Prostate gland (tissue), 2 donors: ENCODE measurements at places on chromosomes 16 and 17. TPM values are rescaled to one million over a fixed set of nuclear protein-coding genes. Genes with fewer than 3 reads are reported as not detected.

- peak; percentile 70 for DNase-seq
Measured at GRCh38 chr17:38464723-38465390, 36.6 kb downstream of the ARHGAP23 start.

DNA sequence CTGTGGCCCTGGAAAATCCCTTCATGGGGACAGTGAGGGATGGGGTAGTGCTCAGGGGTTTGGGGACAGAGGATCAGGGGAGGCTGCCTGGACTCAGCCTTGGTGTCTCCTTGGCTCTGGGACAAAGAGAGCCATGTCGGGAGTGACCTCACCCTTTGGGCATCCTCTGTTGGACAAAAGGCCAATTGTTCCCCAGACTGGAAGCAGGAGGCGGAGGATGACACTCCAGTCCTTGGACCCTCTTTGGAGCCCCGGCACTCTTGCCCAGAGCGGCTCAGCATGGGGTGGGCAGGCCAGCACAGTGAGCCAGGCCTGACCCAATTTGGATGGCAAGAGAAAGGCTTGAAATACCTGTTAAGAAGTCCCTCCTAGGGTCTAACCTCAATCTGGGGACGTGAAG is 39.4 kb upstream of the PHB1 start:
- no peak for DNase-seq

DNA sequence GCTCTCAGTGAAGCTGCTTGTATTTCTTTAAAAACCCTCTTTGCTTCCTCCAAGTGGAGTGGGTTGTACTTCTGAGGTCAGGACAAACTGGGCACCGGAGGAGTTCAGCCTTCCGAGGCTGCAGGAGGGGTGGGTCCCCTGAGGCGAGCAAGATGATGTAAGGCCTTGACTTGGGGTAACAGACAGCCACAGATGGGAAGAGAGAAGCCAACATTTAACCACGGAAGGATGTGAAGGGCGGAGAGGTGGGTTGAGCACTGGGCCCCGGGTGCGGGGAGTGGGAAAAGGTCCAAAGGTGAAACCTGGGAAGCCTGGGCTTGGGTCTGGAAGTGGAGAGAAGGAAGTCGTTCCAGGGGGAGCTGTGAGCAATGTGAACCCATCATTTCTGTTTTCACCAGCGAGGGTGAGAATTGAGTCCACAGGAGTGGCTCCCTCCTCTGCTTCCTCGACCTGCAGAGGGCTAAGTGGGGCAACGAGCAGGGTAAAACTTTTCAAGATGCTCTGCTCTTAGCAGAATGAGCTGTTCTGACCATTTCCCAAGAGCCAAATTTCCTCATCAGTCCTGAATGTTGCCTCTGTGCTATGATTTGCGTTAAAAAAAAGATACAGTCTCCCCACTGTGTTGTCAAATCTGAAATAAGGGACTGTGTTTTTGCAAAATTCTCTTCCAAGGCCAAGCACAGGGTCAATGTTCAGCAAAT is 137.7 kb upstream of the CRHR1 start:
- no peak for DNase-seq

DNA sequence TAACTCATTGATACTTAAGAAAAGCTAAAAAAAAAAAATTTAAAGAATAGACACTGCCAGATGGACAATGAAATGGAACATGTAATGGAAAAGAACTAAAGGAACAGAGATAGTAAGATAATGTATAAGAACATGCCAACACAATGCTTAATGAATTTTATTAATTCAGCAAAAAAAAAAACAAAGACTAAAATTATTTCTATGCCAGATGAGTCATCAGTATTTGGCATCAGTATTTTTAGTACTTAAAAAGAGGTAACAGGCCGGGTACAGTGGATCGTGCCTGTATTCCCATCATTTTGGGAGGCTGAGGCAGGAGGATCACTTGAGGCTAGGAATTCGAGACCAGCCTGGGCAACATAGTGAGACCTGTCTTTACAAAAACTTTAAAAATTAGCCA is 168.5 kb downstream of the CYB561 start:
- no peak for DNase-seq

DNA sequence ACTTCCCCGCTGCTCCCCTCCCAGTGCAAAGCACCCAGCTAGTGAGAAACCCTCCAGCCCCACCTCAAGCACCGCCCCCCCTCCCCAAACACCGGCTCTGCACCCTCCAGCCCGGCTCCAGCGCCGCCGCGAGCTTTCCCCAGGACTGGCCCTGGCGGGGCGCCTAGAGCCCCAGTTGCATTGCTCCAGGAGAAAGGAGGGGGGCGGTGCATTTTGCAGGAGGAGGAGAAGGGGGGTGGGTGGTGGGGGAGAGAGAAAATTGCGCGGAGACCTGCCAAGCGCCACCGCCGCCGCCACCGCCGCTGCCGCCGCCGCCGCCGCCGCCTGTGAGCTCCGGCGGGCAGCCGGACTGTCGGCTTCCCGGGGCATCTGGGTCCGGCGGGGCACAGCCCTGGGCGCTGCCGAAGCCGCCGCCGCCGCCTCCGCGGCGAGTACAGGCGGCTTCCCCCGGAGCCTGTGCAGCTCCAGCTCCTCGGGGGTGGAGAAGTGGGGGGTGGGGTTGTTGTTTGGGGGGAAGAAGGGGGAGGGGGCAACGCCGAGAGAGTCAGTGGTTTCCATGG is 333 bp upstream of the NOG start:
- DNase-seq: peak; percentile 29

GRCh38 chr17:75965468-75965867 is 13.5 kb downstream of the ACOX1 start:
- DNase-seq: no peak

The ZP2 gene
- total RNA-seq: not detected

DNA sequence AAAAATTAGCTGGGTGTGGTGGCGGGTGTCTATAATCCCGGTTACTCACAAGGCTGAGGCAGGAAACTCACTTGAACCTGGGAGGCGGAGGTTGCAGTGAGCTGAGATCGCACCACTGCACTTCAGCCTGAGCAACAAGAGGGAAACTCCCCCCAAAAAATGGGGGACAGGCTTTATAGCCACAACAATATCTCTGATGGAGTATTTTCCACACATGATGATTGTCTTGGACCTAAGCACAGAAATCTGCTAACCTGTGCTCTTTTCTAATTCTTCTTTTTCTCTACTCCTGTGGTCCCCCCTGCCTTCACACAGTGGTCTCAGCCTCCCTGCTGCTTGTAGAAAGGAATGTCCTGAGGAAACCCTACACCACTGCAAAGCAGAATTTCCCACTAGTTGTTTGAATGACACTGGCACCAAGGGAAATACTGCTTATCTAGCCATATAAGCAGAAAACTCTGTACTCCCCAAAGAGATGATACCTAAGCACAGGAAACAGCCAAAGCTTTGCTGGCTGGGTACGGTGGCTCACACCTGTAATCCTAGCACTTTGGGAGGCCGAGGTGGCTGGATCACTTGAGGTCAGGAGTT is 117.6 kb downstream of the USP31 start:
- DNase-seq: no peak

GRCh38 chr17:39841134-39841683 is 22.9 kb downstream of the IKZF3 start:
- no peak for DNase-seq

DNA sequence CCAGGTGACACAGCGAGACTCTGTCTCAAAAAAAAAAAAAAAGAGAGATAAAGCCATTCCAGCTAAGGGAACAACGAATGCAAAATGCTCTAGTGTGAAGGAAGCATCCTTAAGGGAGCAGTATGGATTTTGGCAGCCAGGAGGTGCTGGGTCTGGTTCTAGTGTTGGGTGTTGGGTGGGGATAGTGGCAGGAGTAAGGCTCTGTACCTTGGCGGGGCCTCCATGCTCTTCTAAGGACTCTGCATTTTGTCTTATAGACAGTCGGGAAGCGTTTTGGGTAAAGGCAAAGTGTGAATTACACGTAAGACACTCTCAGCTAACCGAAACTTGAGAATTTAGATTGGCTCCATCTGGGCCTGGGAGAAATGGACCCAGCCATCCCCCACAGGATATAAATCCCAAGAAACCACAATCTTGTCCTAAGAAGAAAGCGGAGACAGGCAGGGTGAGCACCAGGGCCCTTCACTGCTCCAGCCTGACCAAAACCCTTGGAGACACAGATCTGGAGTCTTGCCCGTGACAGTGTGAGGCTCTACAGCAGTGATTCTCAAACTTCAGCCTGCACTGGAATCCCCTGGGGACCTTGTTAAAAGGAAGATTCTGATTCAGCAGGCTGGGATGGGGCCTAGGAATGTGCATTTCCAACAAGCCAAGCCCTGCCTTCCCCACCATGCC is 33.1 kb upstream of the PHB1 start:
- no peak for DNase-seq

GRCh38 chr16:1567988-1568387 is 34.5 kb downstream of the TMEM204 start:
- no peak for DNase-seq

- no peak for DNase-seq
Measured at GRCh38 chr16:179211-180092, 807 bp upstream of the HBQ1 start.

GRCh38 chr16:14310519-14310991 is 239.4 kb downstream of the MRTFB start:
- no peak for DNase-seq

DNA sequence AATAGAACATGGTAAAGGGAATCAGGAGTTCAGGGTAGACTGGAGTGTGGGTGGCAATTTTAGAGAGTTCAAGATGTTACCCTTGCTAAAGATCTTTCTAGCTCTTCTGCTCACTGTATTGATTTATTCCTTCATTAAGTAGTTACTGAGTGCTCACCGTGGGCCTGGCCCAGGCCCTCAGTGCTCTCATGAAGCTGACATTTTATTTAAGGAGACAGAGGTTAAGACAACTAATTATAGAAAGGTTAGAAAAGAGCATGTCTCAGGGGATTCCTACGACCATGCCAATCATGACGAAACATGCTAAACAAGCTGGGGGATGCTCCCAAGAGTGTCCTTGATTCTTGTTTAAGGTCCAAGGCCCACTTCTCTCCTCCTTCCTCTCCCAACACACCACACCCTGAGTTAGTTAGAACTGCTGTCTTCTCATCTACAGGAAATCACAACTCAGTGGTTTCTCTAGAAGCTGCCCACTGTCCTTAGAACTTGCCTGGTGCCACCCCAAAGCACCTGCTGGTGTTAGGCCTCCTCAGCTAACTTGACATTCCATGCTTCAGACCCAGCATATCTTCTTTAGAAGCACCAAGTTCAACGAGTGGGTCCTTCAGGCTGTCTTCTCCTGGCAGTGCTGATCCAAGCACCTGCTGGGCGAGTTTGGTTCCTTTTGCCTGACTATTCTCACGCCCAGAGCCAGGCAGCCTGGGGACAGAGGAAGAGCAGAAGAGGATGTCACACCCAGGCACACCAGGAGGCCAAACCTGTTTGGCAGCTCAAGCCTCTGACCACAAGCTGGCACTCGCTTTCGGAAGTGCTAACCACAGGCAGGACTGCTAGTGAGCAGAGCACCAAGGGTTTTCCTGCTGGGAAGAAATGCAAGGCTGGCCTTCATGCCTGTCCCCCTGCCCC is 79.0 kb downstream of the GAS7 start:
- DNase-seq: peak; percentile 95

- DNase-seq: no peak
Measured at GRCh38 chr17:48429638-48430586, at the start of gene SKAP1. Gene SKAP1, minus strand, starts transcription at chr17:48430214.

GRCh38 chr16:54952195-54952594 is 21.5 kb downstream of the IRX5 start:
- no peak for DNase-seq

DNA sequence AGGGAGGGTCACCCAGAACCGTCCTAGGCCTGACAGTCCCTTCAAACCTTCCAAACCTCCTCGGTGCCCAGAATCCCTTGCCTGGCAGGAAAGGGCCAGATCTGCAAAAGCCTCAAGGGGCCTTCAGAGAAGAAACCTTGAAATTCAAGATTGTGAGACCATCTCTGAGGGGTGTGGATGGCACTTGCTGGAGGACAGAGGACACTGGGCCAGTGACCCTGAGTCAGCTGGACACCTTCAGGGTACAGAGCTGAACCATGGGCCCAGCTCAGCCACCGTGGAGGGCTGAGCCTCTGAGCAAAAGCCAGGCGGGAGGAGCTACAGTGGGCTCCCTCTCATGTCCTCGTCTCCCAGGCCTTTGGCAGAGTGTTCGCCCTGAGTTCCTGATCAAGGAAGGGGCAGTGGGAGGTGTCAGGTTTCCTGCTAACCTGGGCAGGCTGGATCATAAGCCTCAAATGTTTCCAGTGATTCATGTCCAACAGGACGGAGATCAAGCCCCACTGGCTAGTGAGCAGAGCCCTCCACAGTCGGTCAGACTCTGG is 3.0 kb downstream of the PDILT start:
- no peak for DNase-seq

DNA sequence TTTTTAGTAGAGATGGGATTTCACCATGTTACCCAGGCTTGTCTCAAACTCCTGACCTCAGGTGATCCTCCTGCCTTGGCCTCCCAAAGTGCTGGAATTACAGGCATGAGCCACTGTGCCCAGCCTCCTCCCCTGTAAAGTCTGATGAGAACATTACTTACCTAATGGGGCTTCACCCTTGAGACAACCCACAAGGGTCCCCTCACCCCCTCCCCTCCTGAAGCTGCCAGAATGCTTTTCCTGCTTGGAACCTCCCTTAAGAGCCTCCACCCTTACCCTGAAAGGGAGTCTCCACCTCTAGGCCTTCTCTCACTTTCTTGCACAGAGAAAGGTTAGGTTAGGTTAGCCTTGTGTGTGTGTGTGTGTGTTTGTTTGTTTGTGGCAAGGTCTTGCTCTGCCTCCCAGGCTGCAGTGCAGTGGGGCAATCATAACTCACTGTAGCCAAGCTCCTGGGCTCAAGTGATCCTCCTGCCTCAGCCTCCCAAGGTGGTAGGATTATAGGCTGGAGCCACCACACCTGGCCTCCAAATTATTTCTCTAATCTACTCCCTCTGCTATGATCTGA is 8.9 kb downstream of the SLC5A11 start:
- DNase-seq: no peak

The GPR179 gene
- 0.14 TPM for total RNA-seq

DNA sequence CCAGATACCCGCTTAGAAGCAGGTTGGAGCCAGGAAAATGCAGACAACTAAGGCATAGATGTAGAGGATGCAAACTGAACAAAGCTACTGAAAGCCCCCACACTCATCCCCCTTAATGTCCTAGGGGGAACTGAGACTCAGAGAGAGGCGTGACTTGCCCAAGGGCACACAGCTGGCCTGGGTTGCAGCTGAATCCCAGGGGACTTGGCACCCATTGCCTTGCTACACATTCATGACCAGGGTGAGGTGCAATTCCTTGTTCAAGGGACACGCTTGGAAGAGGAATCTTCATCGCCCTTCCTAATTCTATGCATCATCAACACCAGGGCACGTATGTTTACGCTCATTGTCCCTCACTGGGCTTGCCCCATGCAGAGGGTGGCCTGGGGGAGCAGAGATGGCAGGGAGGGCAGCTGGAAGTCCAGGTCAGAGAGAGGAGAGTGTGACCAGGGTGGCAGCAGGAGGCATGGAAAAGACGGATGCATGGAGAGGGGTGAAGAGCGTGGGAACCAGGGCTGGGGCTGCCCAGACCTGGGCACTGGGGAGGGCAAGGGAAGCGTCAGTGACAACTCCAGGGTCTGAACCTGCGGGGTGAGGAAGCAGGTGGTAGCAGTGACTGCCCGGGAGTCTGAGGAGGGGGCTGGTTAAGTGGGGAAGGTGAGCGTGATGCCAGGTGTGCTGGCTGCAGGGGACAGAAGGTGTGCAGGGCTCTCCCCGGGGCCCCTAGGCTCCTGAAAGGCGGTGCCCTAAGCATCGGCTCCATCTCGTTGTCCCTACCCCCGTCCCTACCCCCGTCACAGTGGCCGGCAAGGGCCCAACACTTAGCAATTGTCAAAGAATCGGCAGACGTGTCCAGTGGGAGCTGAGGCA is 267.1 kb upstream of the TNRC6C start:
- no peak for DNase-seq
